Suprapubic skin (tissue), 4 donors: ENCODE measurements at places on chromosomes 4 and X. TPM values are rescaled to one million over a fixed set of nuclear protein-coding genes. Genes with fewer than 3 reads are reported as not detected.

- DNase-seq: no peak
Measured at GRCh38 chrX:44637282-44637681, 94.6 kb upstream of the FUNDC1 start.

- DNase-seq: no peak
Measured at GRCh38 chr4:168199260-168199957, 107.1 kb downstream of the ANXA10 start.

- no peak for DNase-seq
Measured at GRCh38 chr4:3207531-3208037, 41.4 kb upstream of the MSANTD1 start.

GRCh38 chrX:112645774-112646173, 34.0 kb downstream of the LHFPL1 start:
- DNase-seq: no peak

- no peak for DNase-seq
Measured at GRCh38 chr4:7739918-7740865, 199.5 kb downstream of the AFAP1 start.

DNA sequence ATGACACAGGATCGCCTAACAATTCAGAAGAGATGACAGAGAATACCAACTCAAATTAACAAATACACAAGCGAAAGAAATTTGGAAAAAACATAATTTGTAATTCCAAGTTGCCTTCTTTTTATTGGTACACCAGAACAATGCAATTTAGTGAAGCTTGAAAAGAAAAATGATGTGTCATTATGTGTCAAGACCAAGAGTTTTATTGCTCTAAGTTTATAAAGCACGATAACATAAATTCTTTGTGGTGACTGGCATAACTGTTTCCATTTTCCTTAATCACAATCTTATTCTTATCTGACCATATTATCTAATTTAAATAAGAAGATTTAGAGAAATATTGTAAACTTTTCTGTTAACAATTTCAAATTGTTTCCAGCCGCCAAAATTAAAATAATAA, 273.2 kb upstream of the TECRL start:
- DNase-seq: no peak

DNA sequence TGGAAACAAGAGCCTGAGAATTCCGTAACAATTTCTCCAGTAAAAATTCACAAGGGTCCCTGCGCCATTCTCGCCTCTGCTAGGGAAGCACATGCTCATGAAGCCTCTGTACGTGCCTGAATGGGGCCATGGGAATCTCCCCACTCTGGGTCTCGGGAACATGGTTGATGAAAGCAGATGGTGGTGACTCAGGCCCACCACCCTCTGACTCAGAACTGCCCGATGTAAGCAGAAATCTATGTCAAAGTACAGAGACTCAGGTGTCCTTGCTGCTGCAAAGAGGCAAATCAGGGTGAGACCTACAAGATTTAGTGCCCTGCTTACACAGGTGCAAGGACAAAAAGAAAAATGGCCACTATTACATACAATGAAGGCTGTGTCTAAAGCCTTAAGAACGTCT, 65.0 kb downstream of the SCD5 start:
- DNase-seq: no peak

GRCh38 chr4:145423017-145423708, 58.5 kb upstream of the SMAD1 start:
- DNase-seq: no peak

DNA sequence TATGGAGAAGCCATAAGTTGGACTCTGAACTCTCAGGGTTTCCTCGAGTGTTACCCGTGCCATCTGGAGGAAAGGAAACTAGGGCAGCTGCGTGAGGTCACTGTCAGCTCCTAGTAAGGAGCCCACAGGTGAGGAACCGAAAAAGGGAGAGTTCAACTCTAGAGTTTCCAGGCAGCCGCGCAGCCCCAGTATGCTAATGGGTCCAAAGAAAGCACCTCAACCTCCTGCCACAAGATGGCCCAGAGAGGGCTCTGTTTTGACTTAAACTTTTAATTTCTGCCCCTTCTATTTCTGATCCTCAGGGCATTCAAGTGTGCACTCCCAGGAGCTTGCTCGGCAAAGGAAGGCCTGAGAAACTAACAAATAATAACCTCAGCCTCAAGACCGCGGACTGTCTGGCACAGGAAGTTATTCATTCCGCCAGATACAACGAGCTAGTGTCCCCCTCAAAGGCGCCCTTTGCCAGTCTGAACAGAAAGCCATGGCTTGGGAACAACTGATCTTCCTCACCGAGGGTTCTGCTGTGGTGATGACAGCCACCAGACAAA, 13.9 kb downstream of the SCARB2 start:
- no peak for DNase-seq

- DNase-seq: no peak
Measured at GRCh38 chr4:166422475-166422874, 549.4 kb downstream of the TLL1 start.

The AWAT2 gene
- 15.0 TPM for total RNA-seq

The CT45A5 gene
- total RNA-seq: not detected

The TLR2 gene
- total RNA-seq: 8.4 TPM

The CFI gene
- 2.0 TPM for total RNA-seq

The CCNB3 gene
- 8.8 TPM for total RNA-seq
